ENCODE measurements at places on chromosomes 3 and 15.
A peak's percentile ranks its signal among the peaks of the same experiment; 100 is the strongest.

GRCh38 chr15:63345391-63345752, 36.3 kb downstream of the CA12 start:
- no peak for DNase-seq

DNA sequence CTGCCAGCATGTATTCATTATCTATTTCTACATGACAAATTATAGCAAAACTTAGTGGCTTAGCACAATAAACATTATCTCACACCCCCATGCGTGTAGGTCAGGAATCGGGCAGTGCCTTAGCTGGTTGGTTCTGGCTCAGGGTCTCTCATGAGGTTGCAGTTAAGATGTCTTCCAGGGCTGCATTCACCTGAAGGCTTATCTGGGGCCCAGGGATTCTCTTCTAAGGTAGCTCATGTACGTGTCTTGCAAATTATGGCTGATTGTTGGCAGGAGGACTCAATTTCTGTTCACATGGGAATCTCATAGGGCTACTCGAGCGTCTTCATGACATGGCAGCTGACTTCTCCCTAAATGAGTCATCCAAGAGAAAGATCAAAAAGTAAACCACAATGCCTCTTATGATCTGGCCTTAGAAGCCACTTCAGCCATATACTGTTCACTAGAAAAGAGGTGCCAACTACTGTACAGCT, 42.9 kb upstream of the TSC22D2 start:
- no peak for DNase-seq

GRCh38 chr3:141285570-141285969, 53.9 kb downstream of the PXYLP1 start:
- no peak for DNase-seq

GRCh38 chr3:10279384-10280176, 13.2 kb downstream of the GHRL start:
- no peak for DNase-seq

DNA sequence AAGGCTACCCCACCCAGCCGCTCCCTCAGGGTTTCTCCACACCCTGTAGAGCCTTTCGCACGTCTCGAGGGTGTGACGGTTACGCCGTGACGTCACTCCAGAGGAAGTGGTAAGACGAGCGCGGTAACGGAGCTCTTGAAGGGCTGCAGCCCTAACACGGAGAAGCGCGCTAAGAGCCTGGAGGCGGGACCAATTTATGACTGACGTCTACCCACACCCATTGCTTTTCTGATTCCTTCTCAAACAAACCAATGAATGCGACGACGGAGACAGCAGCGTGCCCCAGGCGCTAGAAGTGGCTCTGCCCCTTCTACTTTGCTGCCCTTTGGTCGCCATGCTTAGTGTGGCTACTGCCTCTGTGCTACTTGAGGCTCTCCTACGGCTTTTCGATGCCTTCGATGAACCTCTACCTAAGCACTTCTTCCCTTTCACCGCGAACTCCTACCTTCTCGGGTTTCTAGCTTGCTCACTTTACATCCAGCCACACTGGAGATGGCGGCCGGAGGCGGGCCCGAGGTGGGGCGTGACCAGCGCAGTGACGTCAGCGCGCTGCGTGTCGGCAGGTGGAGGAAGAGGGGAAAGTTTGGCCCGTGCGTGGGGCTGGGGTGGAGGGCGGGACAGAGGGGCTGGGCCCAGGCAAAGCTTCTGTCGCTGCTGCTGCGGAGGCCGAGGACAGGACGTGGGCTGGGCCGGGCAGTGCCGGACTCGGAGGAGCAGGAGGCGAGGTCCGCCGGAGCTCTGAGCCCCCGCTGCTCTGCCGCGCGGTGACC, at the start of gene OXSR1:
TSS of gene OXSR1 (plus strand) at position 586 of the 770 bp plus-strand sequence. CDS start 340 bp downstream, outside the sequence.
- peak; percentile 97 for DNase-seq

DNA sequence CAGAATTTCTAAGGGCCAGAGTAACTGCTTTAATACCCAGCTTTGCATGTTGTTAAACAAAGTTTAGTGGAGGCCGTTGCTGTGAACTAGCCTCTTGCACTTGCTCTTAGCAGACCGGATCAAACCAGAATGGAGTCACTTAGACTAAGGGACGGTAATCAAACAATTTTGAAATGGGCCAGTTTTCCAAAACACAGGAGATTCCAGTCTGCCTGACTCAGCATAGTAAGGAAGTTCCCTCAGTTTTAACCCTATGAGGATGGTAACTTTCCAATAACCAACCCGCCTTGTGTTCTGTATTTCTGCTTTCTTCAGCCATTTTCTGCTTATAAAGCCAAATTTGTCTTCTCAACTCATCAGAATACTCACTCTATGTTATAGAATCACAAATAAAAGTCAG, 77.2 kb upstream of the WDR72 start:
- no peak for DNase-seq

DNA sequence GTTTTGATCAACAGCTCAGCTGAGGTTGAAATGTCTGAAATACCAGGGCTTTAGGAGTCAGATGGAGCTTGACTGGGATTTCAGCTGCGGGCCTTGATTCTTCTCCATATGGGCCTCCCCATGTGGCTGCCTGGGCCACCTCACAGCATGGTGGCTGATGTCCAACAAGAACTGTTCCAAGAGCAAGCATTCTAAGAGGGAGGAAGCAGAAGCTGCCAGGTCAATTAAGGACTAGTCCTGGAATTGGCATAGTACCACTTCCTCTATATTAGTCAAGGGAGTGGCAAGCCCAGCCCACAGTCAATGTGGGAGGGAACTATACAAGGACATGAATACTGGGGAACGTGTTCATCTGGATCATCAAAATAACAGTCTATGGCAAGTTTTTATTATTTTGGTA, 181.7 kb upstream of the ANKRD28 start:
- no peak for DNase-seq

DNA sequence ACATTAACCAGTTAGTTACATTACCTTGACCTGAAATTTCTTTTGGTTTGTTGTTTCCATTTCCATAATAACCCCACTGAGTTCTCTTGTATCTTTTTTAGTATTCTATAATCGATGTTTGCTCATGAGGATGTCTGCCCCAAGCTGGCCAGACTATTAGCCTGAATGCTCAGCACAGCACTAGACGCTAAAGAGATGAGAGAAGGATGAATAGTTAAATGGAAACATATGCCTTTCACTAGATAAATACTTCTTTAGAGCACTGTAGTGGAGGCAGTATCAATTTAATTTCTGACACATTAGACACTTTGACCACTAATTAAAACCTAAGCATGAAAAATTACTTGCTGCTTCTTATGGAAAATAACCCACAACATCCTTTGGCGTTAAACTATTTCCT, 654.9 kb upstream of the KCNMB2 start:
- DNase-seq: no peak

- DNase-seq: no peak
These were observed 259.1 kb upstream of the TPM1 start for GRCh38 chr15:62783303-62783957.

- no peak for DNase-seq
These were observed 203.3 kb upstream of the LMCD1 start for GRCh38 chr3:8298021-8298954.

DNA sequence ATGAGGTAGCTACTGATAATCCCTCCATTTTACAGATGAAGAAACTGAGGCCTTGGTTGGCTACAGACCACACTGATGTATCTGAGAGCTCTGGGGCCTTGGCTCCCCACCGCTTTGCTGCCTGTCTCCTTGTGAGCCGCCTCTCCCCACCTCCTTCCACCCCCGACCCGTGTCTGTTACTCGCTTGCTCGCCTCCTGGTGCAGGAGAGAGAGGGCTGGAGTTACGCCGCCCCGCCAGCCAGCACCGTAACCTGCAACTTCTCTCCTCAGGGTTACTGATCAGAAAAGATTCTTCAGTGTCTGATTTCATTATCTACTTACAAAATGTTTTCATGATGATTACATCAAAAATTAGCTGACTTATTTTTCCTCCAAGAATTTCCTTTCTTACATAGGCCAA, 34.1 kb downstream of the TM2D3 start:
- DNase-seq: no peak

DNA sequence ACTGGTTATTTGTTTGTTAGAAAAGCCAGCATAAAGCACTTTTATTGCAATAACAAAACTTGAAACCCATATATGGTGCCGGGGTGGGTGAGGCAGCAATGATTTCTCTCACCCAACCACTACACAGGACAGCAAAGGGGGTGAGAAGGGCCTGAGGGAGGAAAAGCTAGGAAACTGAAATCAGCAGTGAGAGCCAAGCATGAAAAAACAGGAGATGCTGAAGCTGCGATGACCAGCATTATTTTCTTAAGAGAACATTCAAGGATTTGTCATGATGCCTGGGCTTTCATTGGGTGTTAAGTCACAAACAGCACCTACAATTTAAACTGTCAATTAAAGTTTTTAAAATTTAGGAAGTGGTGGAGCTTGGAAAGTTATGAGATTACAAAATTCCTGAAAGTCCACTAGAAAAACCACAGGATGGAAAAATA, 11.9 kb upstream of the TM4SF4 start:
- DNase-seq: no peak

GRCh38 chr3:52339612-52340011, 23.5 kb downstream of the DNAH1 start:
- DNase-seq: peak; percentile 67

DNA sequence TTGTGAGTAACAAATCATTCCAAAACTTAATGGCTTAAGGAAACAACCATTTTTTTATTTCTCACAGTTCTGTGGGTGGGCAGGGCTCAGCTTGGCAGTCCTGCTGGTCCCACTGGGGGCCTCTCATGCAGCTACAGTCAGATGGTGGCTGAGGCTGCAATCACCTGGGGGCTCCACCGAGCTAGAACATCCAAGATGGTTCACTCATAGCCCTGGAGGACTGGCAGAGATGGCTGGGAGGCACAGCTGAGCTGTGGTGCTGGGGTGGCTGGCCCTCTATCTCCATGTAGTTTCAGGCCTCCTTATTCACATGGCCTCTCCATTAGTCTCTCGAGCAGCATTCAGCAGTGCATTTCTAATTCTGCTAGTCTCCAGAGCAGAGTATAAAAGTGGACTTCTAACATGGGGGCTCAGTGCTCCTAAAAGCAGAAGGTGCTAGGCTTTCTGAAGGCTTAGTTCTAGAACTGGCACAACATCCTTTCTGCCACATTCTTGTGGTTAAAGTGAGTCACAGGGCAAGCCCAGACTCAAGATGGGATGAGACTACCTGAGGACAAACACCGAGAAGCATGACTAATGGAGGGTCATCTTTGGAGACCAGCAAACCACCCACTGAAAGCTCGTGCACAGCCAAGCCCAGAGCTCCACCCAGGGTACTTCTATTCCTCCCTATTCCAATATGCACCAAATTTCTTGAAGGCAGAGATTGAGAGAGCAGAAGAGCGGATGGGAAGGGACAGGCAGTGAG, 6.3 kb downstream of the CAV3 start:
- DNase-seq: no peak

DNA sequence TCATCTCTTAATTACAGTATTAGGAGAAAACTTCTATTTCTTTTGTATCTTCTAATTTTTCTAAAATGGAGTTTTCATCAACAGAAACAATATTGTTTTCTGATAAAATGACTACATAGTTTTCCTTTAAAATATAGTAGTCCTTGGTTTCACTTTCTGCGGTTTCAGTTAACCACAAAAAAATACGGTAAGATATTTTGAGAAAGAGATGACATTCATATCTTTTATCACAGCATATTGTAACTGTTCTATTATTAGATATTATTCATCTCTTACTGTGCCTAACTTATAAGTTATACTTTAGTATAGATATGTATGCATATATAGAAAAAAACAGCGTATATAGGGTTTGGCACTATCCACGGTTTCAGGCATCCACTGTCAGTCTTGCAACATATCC, 2.3 kb downstream of the B4GALT4 start:
- DNase-seq: no peak

All from memory B cell (primary cell).